Mammary epithelial cell (primary cell): ENCODE measurements at places on chromosomes 7 and 10.

GRCh38 chr7:27804139-27804538 is 64.2 kb downstream of the TAX1BP1 start:
- DNase-seq = no peak

DNA sequence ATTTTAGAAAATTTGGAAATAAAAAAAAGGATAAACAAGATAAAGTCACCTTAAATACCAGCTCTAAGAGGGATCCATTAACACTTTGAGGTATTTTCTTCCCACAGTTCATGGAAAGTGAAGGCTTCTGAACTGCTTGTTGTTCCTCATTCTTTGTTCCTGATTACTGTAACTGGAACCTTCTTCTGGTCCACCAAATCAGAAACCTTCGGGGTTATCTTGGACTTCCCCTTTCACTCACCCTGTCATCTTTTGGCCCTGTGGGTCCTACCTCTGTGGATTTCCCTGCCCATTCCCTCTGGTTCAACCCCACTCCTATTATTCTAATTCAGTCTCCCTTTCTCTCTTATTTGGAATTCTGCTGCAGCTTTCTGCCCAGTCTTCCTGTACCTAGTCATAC is 116.5 kb upstream of the PRPS1L1 start:
- no peak for DNase-seq

- peak; percentile 21 for DNase-seq
These were observed 284.4 kb upstream of the IGFBP3 start for GRCh38 chr7:46205478-46205877.

DNA sequence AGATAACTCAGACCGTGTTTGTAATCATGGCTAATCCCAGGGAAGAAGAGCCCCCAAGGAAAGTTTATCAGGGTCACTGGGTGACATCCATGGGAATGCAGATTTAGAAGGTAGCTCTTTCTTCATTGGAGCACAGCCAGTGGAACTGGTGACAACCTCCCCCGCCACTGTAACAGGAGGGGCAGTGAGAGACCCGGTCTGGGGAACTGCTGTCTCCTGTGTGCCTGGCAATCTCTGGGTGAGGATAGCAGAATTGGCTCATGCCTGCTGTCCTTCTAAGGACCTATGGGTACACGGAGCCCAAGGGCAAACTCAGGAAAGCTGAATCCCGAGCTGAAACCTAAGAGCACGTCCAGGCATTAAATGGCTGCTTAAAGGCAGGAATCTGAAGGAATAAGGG is 341.6 kb downstream of the ABCA13 start:
- DNase-seq = no peak
